Neural crest cell (in vitro differentiated cells): ENCODE measurements at places on chromosomes 7 and 10.

DNA sequence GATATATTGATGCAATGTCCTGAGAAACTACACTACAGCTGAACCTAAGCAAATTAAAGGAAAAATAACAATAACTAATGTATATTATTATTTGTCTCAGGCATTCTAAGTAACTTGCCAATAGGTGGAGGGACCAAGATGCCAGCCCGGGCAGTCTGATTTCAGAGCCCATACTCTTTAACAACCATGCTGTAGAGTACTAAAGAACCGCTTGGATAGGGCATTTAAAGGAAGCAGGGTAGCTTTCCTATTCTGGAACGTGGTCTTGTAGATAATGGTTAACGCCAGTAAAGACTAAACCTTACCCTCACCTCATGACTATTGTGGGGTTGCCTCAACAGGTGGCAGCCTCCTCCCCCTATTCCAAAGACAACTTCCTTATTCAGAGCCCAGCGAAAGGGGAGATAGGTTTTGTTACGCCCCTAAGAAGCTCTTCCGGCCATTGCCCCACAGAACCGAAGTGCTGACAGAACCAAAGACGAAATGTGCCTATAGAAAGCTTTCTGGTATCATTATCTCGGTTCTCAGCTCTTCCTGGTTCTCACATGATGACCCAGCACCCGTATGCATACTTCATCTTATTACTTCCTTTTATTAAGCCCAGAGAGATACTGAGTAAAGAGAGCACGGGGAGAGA is 707 bp upstream of the C1GALT1 start:
- H3K27me3 ChIP-seq = peaks cover 2% of the 10 kb centered on the region
- H3K36me3 ChIP-seq = no peaks in the 10 kb centered on the region
- peak overlapping the region; percentile 21 for H3K27ac ChIP-seq
- peak overlapping the region; percentile 89 for H3K4me3 ChIP-seq
- peaks cover 25% of the 10 kb centered on the region for H3K4me1 ChIP-seq

DNA sequence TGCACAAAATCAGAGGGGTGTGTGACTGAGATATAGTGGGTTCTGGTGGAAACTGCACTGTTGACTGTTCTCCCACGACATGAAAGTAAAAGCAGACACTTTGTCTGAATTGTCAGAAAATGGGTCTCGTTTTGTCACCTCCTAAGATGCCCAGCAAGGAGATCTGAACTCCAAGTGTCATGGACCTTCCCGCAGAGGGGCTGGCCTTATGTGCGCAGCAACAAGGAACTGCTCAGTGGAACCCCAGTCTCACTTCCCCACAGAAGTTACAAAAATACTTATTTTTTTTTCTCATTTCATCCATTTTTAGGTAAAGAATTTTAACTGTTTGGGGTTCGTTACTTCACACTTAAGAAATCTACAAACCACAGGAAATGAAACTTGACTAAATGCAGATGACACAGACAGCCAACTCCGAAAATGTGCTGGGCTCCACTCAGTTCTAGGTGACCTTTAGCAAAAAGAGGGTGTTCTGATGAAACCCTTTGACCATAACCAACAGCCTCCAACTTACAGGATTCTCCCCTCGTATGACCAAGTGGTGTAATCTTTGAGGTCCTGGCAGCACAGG is 115.0 kb downstream of the FAM107B start:
- no peak overlapping the region for H3K27ac ChIP-seq
- no peaks in the 10 kb centered on the region for H3K27me3 ChIP-seq
- H3K4me1 ChIP-seq = peaks cover 24% of the 10 kb centered on the region
- H3K36me3 ChIP-seq = no peaks in the 10 kb centered on the region
- DNase-seq = no peak

- H3K27me3 ChIP-seq = no peaks in the 10 kb centered on the region
- no peak overlapping the region for H3K4me3 ChIP-seq
- H3K27ac ChIP-seq = no peak overlapping the region
- H3K36me3 ChIP-seq = peaks cover 18% of the 10 kb centered on the region
- no peaks in the 10 kb centered on the region for H3K4me1 ChIP-seq
Observed at GRCh38 chr10:12097791-12098190, 29.0 kb downstream of the DHTKD1 start.

DNA sequence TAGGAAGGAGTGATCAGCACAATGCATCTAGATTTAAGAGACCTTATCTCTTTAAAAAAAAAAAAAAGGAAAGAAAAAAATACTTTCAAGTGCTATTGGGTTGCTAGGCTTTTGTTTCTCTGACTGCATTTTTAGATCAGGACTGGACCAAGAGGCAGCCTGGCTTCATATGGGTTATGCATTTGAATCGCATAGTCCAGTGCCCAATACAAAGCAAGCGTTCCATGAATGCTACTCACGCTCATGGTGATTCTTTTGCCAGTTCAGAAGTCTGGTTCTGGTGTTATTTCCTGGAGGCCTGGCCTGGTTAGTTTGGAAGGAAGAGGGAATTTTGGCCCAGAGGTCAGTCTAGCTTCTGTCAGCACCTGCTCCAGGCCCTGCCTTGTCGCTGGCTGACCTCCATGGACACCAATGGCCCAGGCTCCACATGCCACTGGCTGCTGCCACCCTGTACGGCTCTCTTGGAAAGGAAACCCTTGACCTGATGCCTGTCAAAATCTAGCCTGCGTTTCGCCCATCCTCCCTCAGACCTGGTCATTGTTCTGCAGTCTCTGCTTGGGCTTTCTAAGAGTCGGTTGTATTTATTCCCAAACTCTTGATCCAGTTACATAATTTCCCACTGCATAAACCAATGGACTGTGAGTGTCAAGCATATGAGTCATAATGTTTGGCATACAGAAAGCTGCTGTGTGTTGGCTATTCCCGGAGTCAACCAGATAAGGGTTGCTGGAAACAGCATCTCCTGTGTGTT is 74.3 kb upstream of the MKX start:
- no peak for DNase-seq
- H3K27me3 ChIP-seq = no peaks in the 10 kb centered on the region
- H3K36me3 ChIP-seq = peaks cover 3% of the 10 kb centered on the region
- no peaks in the 10 kb centered on the region for H3K4me1 ChIP-seq
- no peak overlapping the region for H3K27ac ChIP-seq

GRCh38 chr7:117424090-117424829 is 3.0 kb downstream of the ASZ1 start:
- no peak for DNase-seq
- no peaks in the 10 kb centered on the region for H3K36me3 ChIP-seq
- H3K27me3 ChIP-seq = no peaks in the 10 kb centered on the region
- H3K4me3 ChIP-seq = no peak overlapping the region
- H3K4me1 ChIP-seq = peaks cover 8% of the 10 kb centered on the region

- no peak overlapping the region for H3K4me3 ChIP-seq
- no peaks in the 10 kb centered on the region for H3K36me3 ChIP-seq
- H3K4me1 ChIP-seq = peaks cover 7% of the 10 kb centered on the region
- peaks cover 4% of the 10 kb centered on the region for H3K27me3 ChIP-seq
- DNase-seq = no peak
- H3K27ac ChIP-seq = no peak overlapping the region
Observed at GRCh38 chr10:99389729-99390480, 40.5 kb downstream of the GOT1 start.

DNA sequence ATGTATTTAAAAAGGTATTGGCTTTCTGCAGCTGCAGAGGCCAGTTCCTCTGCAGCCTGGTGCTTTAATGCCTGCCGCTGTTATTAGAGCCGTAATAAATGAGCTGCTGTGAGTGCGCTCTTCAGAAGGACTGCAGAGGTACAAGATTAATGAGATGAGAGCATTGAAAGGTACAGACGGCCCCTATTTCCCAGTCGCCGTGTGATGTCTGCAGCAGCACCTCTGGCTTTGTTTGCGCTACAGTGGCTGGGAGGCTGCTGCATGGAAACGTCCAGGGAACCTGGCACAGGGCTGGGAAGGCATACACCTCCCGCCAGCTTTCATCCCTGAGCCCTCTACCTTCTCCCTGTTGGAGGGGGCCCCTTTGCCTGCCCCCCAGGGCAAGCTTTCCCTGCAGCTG is 383.8 kb upstream of the ZMIZ1 start:
- H3K4me1 ChIP-seq = peaks cover 41% of the 10 kb centered on the region
- no peak overlapping the region for H3K27ac ChIP-seq
- no peak overlapping the region for H3K4me3 ChIP-seq
- DNase-seq = no peak
- H3K27me3 ChIP-seq = no peaks in the 10 kb centered on the region

GRCh38 chr7:47045207-47046051 is 536.5 kb downstream of the TNS3 start:
- H3K36me3 ChIP-seq = no peaks in the 10 kb centered on the region
- no peaks in the 10 kb centered on the region for H3K27me3 ChIP-seq
- peaks cover 46% of the 10 kb centered on the region for H3K4me1 ChIP-seq

- H3K27ac ChIP-seq = no peak overlapping the region
- no peak overlapping the region for H3K4me3 ChIP-seq
- DNase-seq = no peak
Observed at GRCh38 chr7:67813621-67814292, 817.1 kb downstream of the TYW1 start.

DNA sequence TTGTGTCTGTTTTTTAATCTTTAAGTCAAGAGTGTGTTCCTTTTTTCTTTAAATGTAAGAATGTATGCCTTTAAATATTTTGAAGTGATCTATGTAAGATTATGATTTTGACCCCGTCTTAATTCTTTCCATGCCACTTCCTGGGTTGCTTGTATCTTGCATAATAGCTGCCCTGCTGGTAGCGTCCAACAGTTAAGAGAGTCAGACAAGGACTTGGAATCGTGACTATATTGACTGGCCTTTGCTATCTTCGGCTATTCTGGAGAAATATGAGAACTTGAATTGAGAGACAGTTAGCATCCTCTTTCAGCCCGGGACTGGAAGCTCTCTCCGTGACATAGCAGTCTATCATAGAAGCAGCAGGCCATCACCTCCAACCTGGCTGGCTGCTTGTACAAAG is 13.0 kb downstream of the NRP1 start:
- DNase-seq = no peak
- peaks cover 9% of the 10 kb centered on the region for H3K36me3 ChIP-seq
- no peak overlapping the region for H3K4me3 ChIP-seq

- H3K4me3 ChIP-seq = no peak overlapping the region
- H3K27me3 ChIP-seq = no peaks in the 10 kb centered on the region
- DNase-seq = no peak
- peaks cover 2% of the 10 kb centered on the region for H3K36me3 ChIP-seq
- H3K27ac ChIP-seq = no peak overlapping the region
Observed at GRCh38 chr10:75295868-75296441, 60.2 kb upstream of the COMTD1 start.
